Psoas muscle (tissue), 8 donors: ENCODE measurements at places on chromosomes 5 and 9. TPM values are rescaled to one million over a fixed set of nuclear protein-coding genes. Genes with fewer than 3 reads are reported as not detected.
A peak's percentile ranks its signal among the peaks of the same experiment; 100 is the strongest.

GRCh38 chr9:221989-222776 lies 7.5 kb downstream of the DOCK8 start:
- no peak for DNase-seq

CCDC171 gene
- total RNA-seq, result 0.91 TPM

- no peak for DNase-seq
Observed at GRCh38 chr5:36688722-36689121, 82.3 kb downstream of the SLC1A3 start.

- no peak for DNase-seq
Observed at GRCh38 chr5:43338862-43339261, 25.6 kb upstream of the HMGCS1 start.

ZFAND5 gene
- 594 TPM for total RNA-seq

DNA sequence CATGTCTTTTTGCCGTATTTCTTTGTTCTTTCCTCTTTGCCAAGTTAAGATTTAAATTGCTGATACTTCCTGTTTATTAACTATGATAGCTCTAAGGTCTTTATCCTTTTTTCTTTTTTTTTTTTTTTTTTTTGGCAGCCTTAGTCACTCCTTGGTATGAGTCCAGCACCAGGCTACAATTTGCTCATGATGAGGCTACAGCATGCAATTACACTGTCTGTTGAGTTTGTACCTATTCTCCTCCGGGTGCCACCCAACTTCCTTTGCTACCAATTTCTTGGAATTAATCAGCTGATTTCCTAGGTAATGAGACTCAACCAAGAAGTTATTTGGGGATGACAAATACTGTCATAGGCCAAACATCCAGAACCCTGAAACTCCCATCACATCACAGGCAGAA lies 25.5 kb downstream of the ACTL7B start:
- DNase-seq, result no peak

NR4A3 gene
- total RNA-seq, result 21.3 TPM

ZBTB6 gene
- 6.2 TPM for total RNA-seq

PCDHA5 gene
- not detected for total RNA-seq

DNA sequence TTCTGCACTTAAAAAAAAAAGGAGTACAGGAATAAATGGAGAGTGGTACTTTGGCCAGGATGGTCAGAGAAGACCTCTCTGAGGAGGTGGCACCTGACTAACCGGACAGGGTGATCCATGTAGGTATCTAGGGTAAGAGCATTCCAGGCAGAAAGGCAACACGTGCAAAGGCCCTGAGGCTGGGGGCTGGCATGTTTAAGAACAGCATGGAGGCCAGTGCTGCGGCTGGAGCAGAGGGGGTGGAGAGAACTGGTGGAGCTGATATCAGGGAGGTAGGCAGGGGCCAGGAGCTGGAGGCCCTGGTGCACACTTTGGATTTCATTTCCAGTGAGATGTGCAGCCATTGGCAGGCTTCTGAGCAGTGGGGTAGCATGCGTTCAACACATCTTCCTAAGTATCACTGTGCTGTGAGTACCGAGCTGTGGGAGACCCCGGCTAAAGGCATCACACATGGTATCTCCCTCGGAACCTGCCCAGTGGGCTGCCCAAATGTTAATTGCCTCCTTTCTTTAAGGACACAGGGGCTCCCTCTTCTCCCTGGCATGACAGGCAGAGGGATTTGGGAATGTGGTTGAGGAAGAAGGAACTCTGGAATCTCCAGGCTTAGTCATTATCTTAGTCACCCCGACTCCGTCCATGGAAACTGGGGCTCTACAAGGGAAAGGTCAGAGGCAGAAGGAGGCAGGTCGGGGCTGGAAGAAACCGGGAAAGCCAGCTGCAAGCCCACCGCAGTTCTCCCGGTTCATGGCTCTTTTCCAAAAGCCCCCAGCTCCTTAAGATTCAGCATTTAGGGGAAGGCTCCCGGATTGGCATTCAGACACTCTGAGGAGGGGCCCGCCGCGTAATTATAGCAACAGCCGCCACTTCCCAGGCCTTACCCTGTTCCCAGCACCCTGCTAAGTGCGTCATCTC lies 18.6 kb downstream of the SLC6A7 start:
- no peak for DNase-seq

GRCh38 chr5:174827558-174827957 lies 103.2 kb downstream of the MSX2 start:
- DNase-seq, result no peak

GRCh38 chr5:74424162-74424868 lies 216.2 kb downstream of the ENC1 start:
- DNase-seq, result peak; percentile 18

DNA sequence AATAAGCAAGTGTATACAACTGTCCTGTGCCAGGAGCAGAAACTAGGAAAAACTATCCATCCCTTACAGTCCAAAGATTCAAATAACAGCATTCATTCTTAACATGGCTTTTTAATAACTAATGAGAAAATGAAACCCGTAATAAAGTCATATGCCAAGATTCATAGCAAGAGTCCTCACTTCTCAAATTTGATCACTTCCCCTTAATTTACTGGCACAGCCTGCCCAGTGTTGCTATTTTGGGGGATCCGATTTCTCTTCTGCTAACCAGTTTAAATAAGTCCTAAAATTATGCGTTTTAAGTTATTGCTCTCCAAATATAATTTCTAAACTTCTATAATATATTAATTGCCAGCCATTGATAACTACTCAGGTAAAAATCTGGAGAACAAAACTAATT lies 177.0 kb upstream of the PTGER4 start:
- DNase-seq, result no peak

- no peak for DNase-seq
Observed at GRCh38 chr9:100222674-100223073, 123.6 kb downstream of the INVS start.

DNA sequence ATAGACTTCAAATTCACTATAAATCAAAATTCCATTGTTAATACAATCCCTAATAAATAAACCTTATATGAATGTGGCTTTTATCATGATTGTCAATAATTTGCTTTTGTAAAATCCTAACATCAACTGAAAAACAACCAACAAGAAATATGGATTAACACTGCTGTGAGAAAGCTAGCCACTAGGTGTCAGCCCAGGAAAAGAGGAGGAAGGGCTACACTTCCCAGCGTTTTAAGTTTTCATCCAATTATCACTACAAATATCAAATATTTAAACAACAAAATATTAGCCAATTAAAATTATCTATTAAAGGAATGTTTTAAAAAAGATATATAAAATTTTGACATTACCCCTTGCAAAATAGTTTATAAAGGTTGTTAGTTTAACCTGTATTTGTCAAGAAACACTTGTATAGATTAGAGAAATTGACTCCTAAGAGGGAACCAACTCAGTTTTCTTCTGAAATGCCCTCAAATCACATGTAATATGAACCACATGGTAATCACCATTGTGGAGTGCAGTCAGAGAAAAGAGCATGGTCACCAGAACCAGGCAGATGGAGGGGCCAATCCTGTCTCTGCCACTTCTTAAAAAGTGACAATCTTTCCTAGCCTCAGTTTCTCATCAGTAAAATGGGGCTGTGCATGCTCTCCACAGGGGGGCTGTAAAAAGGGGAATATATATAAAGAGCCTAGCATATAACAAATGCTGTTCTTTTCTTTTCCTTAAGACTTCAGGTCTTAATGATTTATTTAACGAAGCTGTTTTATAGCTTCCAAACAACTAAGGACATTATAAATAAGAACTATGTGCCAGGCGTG lies 188.2 kb downstream of the CRB2 start:
- no peak for DNase-seq
